Glutamatergic neuron (in vitro differentiated cells): ENCODE measurements at places on chromosomes 7 and 10.

DNA sequence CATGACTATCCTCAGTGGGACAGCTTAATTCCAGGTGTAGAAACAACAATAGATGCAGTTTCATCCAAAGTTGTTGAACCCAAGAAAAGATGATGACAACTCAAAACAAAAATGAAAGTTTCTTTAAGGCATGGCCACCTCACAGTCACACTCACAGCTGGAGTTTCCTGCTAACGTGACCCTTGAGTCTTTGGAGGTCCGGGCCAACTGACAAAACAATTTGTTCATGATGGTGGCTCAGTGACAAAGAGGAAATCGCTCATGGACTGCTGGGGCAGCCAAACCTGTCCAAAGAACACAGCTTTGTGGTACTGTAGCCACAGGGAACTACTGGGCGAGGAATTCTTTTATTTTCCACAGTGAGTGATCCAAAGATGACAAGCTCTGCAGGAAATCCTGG lies 96.0 kb upstream of the JCAD start:
- no peak for DNase-seq

GRCh38 chr7:121180436-121181063 lies 148.2 kb upstream of the WNT16 start:
- no peak for DNase-seq

- DNase-seq: no peak
Observed at GRCh38 chr10:44883593-44884331, 27.4 kb upstream of the TMEM72 start.

DNA sequence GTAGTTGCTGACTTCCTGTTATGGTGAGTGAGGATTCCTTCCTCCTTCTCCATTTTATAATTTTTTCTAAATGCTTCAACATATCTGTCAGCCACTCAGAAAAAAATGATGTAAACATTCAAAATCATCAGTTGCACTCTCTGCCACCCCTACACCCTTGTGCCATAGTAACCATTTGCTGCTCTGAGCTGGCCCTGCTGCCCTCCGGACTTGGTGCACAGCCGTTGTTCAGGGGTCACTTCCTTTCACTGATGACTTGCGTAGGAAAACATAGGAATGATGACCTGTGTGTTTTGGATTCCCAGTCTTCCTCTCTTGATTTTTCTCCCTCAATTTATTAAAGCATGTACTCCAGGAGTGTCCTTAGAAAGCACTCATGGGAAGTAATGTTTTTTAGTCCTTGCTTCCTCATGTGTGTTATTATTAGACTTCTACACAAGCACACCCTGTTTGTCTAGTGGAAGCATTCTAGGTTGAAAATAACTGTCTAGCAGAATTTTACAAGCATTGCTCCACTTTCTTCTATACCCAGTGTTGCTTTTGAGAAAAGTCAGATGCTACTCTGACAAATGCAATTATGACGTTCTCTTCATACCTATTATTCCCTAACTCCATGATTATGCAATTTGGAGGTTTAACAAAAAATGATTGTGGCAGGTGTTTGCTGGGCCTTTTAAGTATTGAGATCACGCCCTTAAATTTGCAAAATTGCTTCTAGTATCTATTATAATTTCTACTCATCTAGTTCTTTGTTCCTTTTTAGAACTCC lies 62.6 kb upstream of the MTPN start:
- DNase-seq: no peak

DNA sequence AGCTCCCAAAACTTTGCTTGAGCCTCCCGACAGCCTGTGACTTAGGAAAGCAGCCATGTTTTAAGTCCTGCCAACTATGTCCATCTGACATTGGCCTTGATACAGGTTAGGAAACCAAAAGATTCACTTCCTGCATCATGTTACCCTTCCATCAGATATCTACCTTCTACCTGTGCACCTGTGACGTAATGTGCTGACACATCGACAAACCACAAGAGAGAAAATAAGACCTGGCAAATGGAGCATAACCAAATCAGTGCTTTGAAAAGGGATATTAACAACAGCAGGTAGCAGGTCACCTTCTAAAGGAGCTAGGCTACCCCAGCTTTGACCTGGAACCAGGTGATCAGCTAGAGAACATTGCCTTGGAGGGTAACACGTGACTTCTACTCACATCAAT lies 14.8 kb upstream of the PRR15 start:
- no peak for DNase-seq

DNA sequence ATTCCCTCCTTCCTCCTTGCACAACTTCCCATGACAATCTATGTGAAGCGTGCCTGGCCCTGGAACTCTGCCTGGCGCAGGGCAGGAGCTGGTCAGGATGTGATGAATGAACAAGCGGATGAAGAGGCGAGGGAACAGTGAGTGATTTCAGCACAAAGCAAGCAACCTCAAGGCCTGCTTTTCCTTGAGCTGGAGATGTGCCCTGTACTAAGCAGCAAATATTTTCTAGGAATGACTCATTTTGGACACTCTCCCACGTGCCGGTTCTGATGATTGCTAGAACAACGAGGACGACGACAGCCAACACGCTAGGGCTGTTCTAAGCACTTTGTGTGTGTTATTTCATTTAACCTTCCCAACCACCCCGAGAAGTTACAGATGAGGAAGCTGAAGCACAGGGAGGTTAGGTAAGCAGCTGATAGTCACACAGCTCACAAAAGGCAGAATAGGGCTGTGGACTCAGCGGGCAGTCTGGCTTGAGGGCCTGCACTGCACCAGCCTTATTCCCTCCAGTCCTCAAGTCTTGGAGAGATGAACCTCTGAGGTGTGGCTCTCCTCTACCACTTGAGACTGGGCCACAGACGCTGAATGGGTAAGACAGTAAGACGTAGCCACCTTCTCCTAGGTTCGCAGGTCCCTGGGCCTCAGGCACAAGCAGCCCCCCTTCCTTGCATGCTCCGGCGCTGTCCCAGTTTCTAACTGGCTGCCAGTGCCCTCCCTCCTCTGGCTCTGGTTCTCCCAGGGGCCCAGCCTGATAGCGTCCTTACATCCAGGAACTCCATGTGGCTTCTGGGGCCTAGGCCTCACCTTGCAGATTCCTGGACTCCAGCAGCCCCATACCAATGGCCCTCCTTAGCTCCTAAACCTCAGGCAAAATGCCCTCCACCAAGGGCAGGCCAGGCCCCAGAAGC lies 59.0 kb downstream of the YKT6 start:
- DNase-seq: no peak
